ENCODE measurements at places on chromosomes 12 and 14.

- no peak for DNase-seq
Observed at GRCh38 chr14:77194706-77195105, 13.1 kb downstream of the TMEM63C start.

DNA sequence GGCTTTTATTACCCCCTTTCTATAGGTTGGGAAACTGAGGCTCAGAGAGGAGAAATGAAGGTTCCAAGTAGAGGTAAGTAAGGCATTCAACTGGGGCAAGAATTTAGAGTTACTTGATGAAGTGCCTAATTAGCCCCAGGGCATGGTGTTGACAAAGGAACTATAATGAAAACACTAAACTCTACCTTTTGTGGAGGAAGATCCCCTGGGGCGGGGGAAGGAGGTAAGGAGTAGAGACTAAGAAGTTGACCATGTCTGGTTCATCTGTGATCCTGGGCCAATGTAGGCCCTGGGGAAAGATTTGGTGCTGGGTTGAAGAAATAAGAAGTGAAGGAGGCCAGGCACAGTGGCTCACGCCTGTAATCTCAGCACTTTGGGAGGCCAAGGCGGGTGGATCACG lies 16.2 kb upstream of the COX6A1 start:
- no peak for DNase-seq

- DNase-seq: no peak
Observed at GRCh38 chr14:74636424-74637177, 24.6 kb upstream of the LTBP2 start.

DNA sequence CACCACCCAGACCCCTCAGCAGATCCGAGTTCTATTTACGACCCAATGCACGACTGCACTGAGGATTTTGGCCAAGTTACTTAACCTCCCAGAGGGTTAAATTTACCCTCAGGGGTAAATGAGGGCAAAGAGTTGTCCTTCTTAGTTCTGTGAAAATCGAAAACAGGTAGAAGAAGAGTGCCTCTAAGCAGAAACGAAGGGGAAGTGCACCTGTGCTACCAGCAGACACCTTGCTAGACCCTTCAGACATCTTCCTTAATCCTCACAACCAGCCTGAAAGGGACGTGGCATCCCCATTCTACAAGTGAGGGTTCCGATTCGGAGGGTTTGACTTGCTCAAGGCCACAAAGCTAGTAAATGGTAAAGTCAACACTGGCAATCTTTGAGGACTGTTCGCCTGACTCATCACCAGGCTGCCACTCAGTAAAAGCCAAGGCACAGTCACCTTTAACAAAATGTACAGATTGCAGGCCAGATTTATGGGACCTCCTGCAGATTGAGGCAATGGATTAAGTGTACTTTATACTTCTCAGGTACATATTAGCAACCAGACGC lies 1.6 kb downstream of the GSG1 start:
- DNase-seq: no peak

DNA sequence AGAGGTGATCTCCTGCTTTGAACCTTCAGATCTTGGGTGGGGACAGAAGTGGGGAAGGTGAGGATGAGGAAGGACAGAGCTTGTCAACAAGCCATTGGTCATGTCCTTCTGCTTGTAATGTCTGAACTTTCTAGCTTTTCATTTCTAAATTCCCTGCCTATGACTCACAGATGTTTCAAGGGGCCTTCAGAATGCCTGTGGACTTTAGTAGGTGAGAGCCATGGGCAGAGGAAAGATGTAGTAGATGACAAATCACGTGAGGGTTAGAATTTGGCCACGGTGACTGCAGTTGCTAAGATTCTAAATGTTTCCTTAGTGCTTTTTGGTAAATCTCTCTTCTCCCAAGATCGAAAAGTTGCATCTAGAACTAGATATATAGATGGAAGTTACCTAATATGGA lies 18.7 kb upstream of the CREBL2 start:
- DNase-seq: no peak

GRCh38 chr14:87411370-87411769 lies 581.6 kb downstream of the GALC start:
- DNase-seq: no peak

DNA sequence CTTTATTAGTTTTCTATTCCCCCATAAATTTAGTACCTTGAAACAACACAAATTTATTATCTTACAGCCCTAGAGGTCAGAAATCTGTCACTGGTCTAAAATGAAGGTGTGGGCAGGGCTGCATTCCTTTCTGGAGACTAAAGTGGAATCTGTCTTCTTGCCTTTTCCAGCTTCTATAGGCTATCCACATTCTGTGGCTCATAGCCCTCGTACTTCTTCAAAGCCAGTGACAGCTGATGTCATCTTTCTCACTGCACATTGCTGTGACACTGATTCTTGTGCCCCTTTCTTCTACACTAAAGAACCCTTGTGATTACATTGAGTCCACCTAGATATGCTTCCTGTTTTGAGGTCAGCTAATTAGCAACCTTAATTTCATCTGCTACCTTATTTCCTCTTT lies 23.2 kb upstream of the DCN start:
- DNase-seq: no peak
